Activated effector memory CD4-positive, alpha-beta T cell treated with anti-CD3 and anti-CD28 coated beads, Interleukin-2, amount 50 U/mL, for 16 hours (primary cell): ENCODE measurements at places on chromosomes 11 and 22.

DNA sequence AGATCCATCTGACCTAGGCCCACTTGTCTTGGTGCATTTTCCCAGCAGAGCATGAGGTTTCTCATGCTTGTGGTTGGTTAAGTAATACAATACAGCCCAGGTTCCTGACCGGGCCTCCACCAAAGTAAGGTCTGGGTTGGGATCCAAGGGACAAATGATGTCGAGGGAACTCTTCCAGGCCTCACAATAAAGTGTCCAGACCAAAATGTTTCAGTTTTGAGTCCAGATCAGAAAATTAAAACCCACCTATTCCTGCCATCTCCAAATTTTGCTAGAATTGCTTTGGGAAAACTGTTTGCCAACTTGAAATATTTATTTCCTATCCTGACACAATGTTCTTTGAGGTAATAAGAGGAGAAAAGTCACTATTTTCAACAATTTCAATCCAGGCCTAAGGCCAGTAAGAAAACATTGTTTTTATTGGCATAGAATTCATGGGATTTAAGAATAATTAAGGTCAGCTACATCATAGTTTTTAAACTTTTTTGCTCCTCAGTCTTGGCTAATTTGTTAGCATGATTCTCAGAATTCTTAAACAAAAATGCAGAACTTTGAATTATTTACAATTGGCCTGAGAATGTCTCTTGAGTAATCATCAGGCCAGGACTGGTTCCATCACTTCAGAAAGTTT is 51.4 kb downstream of the ME3 start:
- DNase-seq = no peak

DNA sequence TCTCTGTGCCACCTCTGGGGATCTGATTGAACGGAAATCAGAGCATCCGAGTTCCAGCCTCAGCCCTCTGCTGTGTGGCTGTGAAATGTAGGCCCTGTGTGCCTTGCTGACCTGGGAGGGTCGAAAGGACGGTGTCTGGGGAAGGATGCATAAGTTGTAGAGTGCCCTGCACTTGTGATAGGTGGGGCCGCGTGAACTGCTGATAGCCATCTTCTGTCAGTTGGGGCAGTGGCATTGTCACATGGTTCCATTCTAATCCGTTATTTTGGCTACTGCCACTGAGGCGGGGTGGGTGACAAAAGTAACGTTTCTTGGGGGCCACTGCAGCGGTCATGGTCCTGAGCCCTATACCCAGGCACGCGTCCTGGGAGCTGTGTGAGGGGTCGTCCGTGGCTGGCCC is 63.4 kb downstream of the LRP5 start:
- no peak for DNase-seq

GRCh38 chr11:95904009-95904650 is 19.8 kb downstream of the MTMR2 start:
- DNase-seq = no peak

- no peak for DNase-seq
Observed at GRCh38 chr11:12316432-12316831, 60.9 kb upstream of the PARVA start.

DNA sequence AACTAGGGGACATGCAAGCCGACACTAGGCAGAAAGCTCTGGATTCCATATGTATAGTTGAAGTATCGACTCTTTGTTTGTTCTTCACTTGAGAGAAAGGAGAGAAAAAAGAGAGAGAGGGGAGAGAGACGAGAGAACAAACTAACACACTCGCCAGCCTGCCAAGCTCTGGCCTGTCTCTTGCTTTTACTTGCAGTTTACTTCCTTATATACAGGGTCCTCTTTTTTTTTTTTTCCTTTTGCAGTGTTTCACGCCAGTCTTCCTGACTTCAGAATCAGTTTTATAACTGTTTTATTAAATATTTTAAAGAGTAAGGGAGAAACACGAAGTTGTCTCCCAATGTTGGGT is 19.9 kb downstream of the TEAD1 start:
- no peak for DNase-seq
